ENCODE measurements at places on chromosomes 5 and 9.
A peak's percentile ranks its signal among the peaks of the same experiment; 100 is the strongest.

DNA sequence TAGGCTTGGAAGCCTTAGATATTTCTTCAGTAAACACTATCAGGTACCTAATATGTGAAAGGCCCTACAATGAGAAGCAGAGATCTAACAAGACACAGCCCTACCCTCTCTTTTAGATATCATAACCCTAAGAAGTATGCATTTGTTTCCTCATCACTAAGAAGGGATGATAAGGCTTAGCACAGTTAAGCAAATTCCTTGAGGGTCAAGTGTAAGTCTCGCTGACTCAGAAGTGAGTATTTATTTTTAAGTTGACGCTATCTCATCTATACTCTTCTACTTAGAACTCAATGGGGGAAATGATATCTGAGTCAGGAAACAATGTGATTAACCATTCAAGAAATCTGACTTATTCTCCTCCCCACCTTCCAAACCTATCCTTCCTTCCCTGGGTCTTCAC lies 149.7 kb downstream of the ESM1 start:
- H3K27me3 ChIP-seq = no peaks in the 10 kb centered on the region
- H3K4me1 ChIP-seq = no peaks in the 10 kb centered on the region
- no peaks in the 10 kb centered on the region for H3K36me3 ChIP-seq
- DNase-seq = no peak
- no peak overlapping the region for H3K4me3 ChIP-seq
- no peak overlapping the region for H3K27ac ChIP-seq

DNA sequence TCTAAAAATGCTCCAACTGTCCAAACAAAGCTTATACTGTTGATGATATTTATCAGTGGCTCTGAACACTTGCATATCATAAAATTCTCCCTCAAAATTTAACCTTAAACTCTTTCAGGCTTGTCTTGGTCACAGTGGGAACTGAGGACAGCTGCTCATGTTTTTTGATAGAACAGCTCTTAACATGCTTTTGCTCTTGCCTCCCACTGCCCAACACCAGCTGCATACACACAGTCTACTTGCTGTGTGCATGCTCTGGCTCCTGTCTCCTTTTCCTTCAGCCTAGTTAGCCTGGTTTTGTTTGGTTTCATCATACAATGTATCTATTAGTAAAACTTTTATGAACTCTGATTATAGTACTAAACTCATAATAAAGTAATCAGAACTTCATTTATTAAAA lies 64.6 kb downstream of the GHR start:
- H3K27ac ChIP-seq = no peak overlapping the region

DNA sequence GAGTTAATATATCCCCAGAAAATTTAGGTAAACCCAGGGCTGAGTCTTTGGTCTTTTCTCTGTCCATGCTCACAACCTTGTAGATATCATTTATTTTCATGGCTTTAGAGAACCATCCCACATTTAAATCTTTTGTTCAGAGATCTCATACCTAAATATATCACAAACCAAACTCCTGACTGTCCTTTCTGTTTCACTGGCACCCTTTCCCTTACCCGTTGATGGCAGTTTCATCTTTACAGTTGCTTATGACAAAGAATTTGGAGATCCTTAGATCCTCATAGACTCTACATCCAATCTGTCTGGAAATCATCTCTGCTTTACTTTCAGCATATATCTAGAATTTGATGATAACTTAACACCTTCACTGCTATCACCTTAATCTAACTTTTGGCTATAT lies 19.2 kb downstream of the RNF180 start:
- H3K27me3 ChIP-seq = no peaks in the 10 kb centered on the region
- no peaks in the 10 kb centered on the region for H3K36me3 ChIP-seq
- no peaks in the 10 kb centered on the region for H3K4me1 ChIP-seq
- DNase-seq = no peak

GRCh38 chr9:8751406-8751930 lies 951.9 kb upstream of the DMAC1 start:
- H3K27ac ChIP-seq = peak overlapping the region; percentile 83
- H3K4me1 ChIP-seq = peaks cover 55% of the 10 kb centered on the region
- DNase-seq = no peak
- peaks cover 2% of the 10 kb centered on the region for H3K36me3 ChIP-seq

DNA sequence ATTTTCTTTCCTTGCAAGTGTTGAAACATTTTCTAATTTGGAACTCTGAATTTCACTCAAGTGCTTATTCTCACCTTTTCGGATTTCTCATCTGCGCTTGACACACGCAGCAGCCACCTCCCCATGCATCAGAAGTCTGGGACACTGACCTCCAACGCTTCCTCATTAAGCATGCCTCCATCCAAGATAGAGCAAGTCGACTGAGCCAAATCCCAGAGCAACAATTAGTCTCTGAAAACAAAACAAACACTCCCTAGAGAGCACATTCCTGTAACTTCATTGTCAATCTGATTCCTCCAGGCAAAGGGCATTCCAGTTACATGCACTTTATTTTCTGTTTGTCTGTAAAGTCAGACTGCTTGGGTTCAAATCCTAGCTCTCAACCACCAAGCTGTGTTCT lies 5.7 kb downstream of the CD180 start:
- H3K27ac ChIP-seq = peak overlapping the region; percentile 75
- H3K4me1 ChIP-seq = peaks cover 20% of the 10 kb centered on the region
- no peak for DNase-seq
- no peaks in the 10 kb centered on the region for H3K27me3 ChIP-seq
- no peak overlapping the region for H3K4me3 ChIP-seq
- peaks cover 13% of the 10 kb centered on the region for H3K36me3 ChIP-seq

DNA sequence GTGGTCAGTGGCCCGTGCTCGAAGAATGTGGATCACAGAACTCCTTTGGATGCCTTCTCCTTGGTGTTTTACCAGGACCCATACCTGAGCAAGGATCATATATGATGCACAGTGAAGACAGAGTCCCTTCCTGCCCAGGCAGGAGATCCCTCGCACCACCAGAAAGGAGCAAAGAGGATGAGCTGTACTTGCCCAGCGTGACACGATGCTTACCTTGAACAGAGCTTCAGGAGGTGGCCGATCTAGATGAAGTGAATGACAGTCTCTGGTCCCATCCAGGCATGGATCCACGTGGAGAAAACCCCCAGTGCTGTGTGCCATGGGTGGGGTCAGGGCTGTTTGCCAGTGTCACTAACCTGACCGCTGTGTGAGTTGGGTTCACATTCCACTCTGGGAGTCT lies 455.4 kb downstream of the GADD45G start:
- no peaks in the 10 kb centered on the region for H3K27me3 ChIP-seq
- no peaks in the 10 kb centered on the region for H3K36me3 ChIP-seq
- peaks cover 12% of the 10 kb centered on the region for H3K4me1 ChIP-seq

DNA sequence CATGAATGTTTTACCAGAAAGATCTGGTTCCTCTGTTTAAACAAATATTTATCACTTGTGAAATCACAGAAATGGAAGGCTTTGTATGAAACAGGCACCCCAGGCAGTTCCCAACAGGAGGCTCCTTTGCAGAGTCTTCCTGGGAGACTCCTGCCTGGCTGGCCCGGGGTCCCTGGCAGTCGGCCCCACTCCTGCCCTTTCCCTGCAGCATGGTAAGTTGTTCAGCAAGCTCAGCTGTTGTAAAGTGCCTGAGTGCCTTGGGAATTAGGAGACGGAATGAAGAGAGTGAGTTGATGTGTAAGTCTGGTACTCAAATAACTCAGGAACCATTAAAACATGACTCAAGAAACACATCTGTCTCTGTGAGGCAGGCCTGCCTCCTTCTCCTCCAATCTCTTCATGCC lies 17.5 kb upstream of the LHFPL2 start:
- no peak overlapping the region for H3K27ac ChIP-seq
- H3K4me3 ChIP-seq = no peak overlapping the region
- H3K4me1 ChIP-seq = peaks cover 18% of the 10 kb centered on the region

DNA sequence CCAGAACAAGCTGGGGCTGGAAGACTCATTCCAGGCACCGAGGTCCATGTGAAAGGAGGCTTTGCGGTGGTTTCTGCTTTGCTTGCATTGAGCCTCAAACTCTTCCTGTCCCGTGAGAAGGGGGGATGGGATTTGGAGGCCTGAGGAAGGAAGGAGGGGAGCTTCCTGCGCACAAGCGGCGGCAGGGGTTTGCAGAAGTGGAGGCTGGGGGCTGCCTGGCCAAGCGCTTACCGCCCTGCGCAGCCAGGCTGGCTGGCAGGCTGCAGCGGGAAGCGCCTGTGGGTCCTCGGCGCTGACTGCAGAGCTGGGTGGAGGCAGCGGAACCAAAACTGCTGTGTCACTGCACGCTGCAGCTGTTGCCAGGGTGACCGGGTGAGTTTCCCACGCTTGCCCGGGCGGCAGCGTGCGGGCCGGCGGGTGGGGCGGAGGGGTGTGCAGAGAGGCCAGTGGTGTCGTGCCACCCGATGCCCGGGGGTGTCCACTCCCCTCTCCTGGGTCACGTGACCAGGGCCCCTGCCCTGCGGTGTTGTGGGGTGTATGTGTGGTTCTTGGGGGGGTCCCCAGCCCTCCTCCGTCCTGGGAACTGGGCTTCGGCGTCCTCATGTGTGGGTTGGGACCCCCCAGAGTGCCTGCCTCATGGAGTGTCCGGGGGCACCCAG lies 81.0 kb downstream of the RXRA start:
- peak; percentile 40 for DNase-seq
- H3K27me3 ChIP-seq = no peaks in the 10 kb centered on the region
- no peak overlapping the region for H3K4me3 ChIP-seq
- H3K4me1 ChIP-seq = peaks cover 12% of the 10 kb centered on the region
